ENCODE measurements at places on chromosomes 7 and 10. TPM values are rescaled to one million over a fixed set of nuclear protein-coding genes. Genes with fewer than 3 reads are reported as not detected.

Gene TMEM270
- not detected for total RNA-seq

DNA sequence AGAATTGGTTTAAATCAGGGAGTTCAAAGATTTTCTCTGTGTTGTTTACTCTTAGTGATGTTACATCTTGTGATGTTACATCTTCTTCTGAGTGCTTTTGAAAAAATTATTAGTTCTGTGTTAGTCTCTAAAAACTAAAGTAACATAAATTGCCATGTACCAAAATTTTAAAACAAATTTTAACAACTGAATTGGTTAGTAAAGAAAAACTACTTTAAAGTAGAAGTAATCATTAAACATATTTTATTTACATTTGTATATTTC is 5.2 kb upstream of the IGF2BP3 start:
- peaks cover 4% of the 10 kb centered on the region for H3K36me3 ChIP-seq
- no peak overlapping the region for H3K4me3 ChIP-seq
- H3K4me1 ChIP-seq: peaks cover 25% of the 10 kb centered on the region

Gene JCAD
- 0.68 TPM for total RNA-seq

Gene AHCYL2
- 21.0 TPM for total RNA-seq

- DNase-seq: no peak
- H3K4me1 ChIP-seq: no peaks in the 10 kb centered on the region
- peaks cover 4% of the 10 kb centered on the region for H3K27me3 ChIP-seq
- no peaks in the 10 kb centered on the region for H3K36me3 ChIP-seq
- H3K27ac ChIP-seq: no peak overlapping the region
These were observed 252.0 kb upstream of the GRB10 start for GRCh38 chr7:51034521-51035264.

Gene SSC4D
- total RNA-seq: not detected

- DNase-seq: no peak
- peaks cover 9% of the 10 kb centered on the region for H3K4me1 ChIP-seq
- no peaks in the 10 kb centered on the region for H3K36me3 ChIP-seq
These were observed 33.0 kb downstream of the PLEKHA1 start for GRCh38 chr10:122407375-122408125.

DNA sequence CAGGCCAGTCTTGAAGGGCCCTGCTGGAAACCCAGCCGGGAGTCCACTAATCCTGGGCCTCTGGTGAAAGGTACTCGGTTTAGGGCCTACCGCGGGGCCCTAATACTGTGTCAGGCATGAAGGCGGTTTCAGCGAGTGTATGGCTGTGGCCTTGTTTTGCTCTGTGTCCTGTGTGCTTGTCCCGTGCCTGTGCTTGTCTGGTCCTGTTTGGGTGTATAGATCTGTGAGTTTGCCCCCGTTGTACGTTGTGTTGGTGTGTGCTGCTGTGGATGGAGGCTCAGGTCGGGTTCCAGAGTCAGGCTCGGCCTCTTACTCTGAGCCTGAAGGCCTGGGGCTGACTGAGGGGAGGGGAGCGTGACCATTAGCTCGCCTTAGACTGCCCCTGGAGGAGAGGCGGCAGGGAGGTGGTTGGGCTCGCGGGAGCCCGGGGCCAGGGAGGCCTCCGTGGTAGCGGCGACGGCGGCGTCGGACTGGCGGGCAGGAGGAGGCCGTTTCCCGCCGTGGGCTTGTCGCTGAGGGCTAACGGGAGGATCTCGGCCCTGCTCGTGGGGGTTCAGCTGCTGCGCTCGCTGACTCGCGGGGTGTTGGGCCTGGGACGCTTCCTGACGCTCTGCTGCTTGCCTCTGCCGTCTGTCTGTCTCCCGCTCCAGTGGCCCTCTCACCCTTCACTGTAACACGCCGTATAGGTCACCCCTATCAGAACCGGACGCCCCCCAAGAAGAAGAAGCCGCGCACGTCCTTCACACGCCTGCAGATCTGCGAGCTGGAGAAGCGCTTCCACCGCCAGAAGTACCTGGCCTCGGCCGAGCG is 2.6 kb downstream of the TLX1 start:
- peak overlapping the region; percentile 2 for H3K27ac ChIP-seq
- H3K36me3 ChIP-seq: no peaks in the 10 kb centered on the region
- H3K4me1 ChIP-seq: peaks cover 28% of the 10 kb centered on the region

Gene PRTFDC1
- 1.7 TPM for total RNA-seq

DNA sequence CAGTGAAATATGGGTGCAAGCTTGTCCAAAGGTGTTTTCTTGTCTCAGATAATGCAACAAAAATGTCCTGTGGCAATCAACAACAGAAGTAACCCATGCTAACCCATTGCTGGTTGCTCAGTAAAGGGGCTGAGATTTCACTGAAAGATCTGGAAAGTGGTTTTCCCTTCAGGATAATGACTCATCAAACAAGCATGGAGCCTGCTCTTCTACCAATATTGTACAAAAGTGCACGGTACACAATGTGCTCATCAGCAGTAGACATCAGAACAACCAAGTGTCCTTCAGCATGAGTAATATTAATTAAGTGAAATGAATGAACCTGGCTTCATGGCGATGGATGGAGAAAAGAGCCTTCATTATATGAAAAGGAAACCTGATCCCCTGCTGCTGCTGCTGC is 287.1 kb upstream of the NEBL start:
- no peaks in the 10 kb centered on the region for H3K36me3 ChIP-seq
- no peaks in the 10 kb centered on the region for H3K4me1 ChIP-seq
- no peak overlapping the region for H3K27ac ChIP-seq

DNA sequence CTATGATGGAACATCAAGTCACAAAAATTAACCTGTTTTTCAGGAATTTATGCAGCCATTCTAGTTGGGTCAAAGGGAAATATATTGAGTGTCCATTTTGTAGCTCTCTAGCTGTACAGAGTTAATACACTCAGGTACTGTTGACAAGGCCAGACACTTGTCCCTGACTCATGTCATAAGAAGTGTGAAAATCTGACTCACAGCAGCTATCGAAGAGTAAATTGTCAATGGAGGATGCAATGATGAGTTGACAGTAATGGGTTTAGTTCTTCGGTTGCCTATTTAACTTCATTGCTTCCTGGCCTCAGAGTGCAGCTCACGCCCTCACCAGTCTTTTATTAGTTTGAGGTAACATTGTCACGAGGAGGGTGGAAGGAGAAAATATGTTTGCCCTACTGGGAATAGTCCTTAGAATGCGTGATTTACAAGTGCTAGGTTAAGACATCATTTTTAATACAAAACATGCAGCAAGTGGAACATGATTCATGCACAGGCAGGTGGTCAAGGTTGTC is 255.1 kb downstream of the XPNPEP1 start:
- no peak overlapping the region for H3K27ac ChIP-seq
- H3K36me3 ChIP-seq: no peaks in the 10 kb centered on the region
- no peaks in the 10 kb centered on the region for H3K4me1 ChIP-seq
- no peak overlapping the region for H3K4me3 ChIP-seq
- DNase-seq: no peak

Gene PAX4
- not detected for total RNA-seq

GRCh38 chr7:83617858-83618257 is 31.1 kb downstream of the SEMA3E start:
- H3K36me3 ChIP-seq: no peaks in the 10 kb centered on the region
- H3K27ac ChIP-seq: no peak overlapping the region
- H3K27me3 ChIP-seq: no peaks in the 10 kb centered on the region
- H3K4me1 ChIP-seq: no peaks in the 10 kb centered on the region
- H3K4me3 ChIP-seq: no peak overlapping the region

Gene SGMS1
- total RNA-seq: 18.9 TPM

Gene CLEC5A
- total RNA-seq: not detected

- H3K4me3 ChIP-seq: no peak overlapping the region
- no peak overlapping the region for H3K27ac ChIP-seq
- no peak for DNase-seq
- H3K4me1 ChIP-seq: no peaks in the 10 kb centered on the region
- no peaks in the 10 kb centered on the region for H3K27me3 ChIP-seq
- no peaks in the 10 kb centered on the region for H3K36me3 ChIP-seq
These were observed 150.6 kb downstream of the CACNB2 start for GRCh38 chr10:18290651-18291313.

- no peak for DNase-seq
- no peaks in the 10 kb centered on the region for H3K4me1 ChIP-seq
- H3K27ac ChIP-seq: no peak overlapping the region
- H3K4me3 ChIP-seq: no peak overlapping the region
These were observed 10.4 kb downstream of the CHCHD3 start for GRCh38 chr7:133071506-133071905.

GRCh38 chr7:48059706-48060105 is 24.4 kb downstream of the C7orf57 start:
- H3K27ac ChIP-seq: no peak overlapping the region
- DNase-seq: no peak
- H3K36me3 ChIP-seq: peaks cover 10% of the 10 kb centered on the region

DNA sequence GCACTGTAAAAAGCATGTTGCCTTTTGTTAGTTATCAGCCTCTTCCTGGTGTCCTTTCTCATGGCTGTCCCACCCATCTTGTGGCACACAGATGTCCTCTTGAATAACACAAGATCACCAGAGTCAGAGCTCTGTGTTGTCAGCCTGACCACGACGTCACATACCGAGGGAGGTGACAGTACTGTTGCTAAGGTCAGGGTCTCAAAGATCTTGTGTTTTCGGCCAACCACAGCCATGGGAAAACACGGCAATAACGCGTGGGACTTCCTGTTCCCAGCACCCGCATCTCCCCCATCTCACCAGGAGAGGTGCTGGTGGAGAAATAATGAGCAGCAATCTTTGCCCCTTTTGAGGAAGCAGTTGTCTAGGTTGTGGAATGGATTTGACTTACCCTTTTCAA is 40.4 kb downstream of the NPVF start:
- no peak overlapping the region for H3K27ac ChIP-seq
- H3K4me1 ChIP-seq: no peaks in the 10 kb centered on the region
- peaks cover 13% of the 10 kb centered on the region for H3K27me3 ChIP-seq
- H3K36me3 ChIP-seq: no peaks in the 10 kb centered on the region
- H3K4me3 ChIP-seq: no peak overlapping the region

- H3K27me3 ChIP-seq: no peaks in the 10 kb centered on the region
- no peak for DNase-seq
- peaks cover 58% of the 10 kb centered on the region for H3K4me1 ChIP-seq
- H3K36me3 ChIP-seq: peaks cover 74% of the 10 kb centered on the region
- peak overlapping the region; percentile 28 for H3K27ac ChIP-seq
- H3K4me3 ChIP-seq: no peak overlapping the region
These were observed 153.4 kb upstream of the KLF14 start for GRCh38 chr7:130887182-130887956.

DNA sequence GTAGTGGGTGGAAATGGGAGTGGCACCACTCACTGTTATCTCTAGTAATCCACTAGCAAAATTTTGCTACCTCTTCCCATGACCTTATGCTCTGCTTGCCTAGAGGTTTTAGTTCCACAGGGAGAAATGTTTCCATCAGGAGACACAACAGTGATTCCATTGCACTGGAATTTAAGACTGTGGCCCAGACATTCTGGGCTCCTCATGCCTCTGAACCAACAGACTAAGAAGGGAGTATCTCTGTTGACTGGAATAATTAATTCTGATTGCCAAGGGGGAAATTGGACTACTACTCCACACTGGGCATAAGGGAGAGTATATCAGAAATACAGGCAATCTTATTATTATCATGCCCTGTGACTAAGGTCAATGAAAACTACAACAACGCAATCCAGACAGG is 16.2 kb upstream of the BRAF start:
- no peaks in the 10 kb centered on the region for H3K27me3 ChIP-seq
- no peak overlapping the region for H3K4me3 ChIP-seq
- DNase-seq: no peak
- H3K36me3 ChIP-seq: no peaks in the 10 kb centered on the region
- H3K27ac ChIP-seq: no peak overlapping the region

Gene HDAC9
- total RNA-seq: 0.55 TPM

DNA sequence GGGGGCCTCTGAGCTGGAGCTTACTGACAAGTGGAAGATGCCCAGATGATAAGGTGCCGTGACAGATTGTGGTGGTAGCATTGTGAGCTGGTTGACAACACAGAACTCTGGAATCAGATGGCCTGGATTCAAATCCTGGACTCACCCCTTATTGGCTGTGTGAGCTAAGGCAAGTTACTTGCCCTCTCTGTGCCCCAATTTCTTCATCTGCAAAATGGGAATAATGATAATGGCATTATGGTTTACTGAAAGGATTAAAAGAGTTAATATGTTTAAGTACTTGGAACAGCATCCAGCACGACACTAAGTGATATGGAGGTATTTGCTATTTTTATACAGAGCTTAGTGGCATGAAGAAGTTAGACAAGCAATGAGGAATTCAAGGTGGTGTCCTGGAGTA is 465.9 kb upstream of the GALNT17 start:
- H3K4me3 ChIP-seq: no peak overlapping the region
- no peak for DNase-seq
- no peaks in the 10 kb centered on the region for H3K36me3 ChIP-seq
- H3K27ac ChIP-seq: no peak overlapping the region

GRCh38 chr10:129769381-129770116 is 194.5 kb downstream of the EBF3 start:
- H3K4me1 ChIP-seq: no peaks in the 10 kb centered on the region
- no peak for DNase-seq
- H3K27ac ChIP-seq: no peak overlapping the region
- peaks cover 2% of the 10 kb centered on the region for H3K36me3 ChIP-seq
- no peak overlapping the region for H3K4me3 ChIP-seq

DNA sequence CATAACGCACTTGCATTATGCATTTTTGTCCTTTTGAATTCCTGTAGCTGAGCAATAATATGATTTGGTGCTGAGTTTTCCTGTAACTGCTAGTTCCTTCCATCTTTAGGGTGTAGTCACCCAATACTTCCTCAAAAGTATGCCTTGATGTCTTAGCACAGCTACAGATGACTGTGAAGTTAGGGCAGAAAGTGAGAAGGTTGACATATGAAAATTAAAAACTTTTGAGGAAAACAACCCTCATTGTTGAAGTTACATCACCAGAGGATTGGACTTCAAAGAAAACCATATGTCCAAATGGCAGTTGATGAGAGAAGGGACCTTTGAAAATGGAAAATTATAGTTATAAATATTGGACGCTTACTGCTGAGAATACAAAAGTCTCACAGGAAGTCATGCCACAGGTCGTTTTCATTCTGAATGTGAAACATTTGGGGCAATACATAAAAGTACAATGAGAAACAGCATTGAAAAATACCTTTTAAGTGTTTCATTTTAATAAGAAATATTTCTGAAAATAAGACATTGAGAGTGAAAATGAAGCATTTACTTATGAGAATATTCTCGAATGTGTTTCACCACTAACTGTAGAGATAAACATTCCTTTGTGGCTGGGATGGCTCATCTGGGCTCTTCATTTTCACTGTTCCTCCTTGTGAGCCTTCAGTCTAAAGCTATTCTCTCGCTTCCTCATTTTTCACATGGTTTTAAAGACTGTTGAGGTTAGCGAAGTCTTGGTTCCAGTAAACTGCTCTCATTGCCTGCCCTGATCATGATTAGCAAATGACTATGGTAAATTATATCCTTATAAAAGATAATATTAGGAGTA is 61.4 kb upstream of the NME8 start:
- peak overlapping the region; percentile 32 for H3K27ac ChIP-seq
- H3K4me3 ChIP-seq: no peak overlapping the region
- peaks cover 4% of the 10 kb centered on the region for H3K27me3 ChIP-seq
- H3K36me3 ChIP-seq: no peaks in the 10 kb centered on the region
- DNase-seq: no peak

DNA sequence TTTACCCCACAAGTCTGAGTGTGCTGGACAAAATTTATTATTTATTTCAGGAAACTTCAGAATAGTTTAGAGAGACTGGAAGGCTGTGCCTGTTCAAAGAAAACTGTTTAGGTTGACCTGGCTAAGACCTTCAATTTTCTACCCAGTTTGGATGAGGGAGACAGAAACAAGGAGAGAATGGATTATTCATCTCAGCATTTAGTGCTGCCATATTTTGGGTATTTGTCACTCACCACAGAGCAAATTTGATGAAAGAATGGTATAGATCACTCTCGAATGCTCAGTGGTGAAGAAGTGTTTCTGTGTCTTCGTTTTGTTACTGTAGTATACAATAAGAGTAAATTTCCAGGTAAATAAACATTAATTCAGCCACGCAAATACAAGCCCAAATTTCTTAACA is 71.8 kb downstream of the SEMA3C start:
- H3K4me1 ChIP-seq: no peaks in the 10 kb centered on the region
- H3K36me3 ChIP-seq: no peaks in the 10 kb centered on the region
- DNase-seq: no peak
- H3K27me3 ChIP-seq: no peaks in the 10 kb centered on the region
- H3K4me3 ChIP-seq: no peak overlapping the region

Gene MCM10
- 40.7 TPM for total RNA-seq
